Stimulated activated CD4-positive, alpha-beta T cell treated with anti-CD3 and anti-CD28 coated beads, Interleukin-15, amount 100 ng/mL, for 48 hours (primary cell): ENCODE measurements at places on chromosomes 1 and 21.

DNA sequence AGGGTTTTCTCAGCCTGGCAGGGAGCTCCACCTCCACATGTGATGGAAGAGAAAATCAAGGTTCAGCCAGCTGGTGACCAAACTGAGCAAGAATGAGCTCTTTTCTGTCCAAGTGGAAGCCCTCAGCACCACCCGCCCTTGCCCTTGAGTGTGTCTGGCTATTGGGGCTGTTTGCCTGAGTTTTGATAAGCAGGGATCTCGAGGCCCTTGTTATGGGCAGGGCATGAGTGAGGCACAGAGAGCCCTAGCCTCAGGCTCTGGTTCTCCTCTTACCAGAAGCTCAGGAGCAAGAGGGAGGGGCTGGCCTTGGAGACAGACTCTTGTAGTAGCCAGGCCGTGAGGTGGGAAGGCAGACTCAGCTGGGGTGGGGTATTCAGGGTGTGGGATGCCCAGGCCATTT, 37.5 kb upstream of the ARF1 start:
- DNase-seq, result no peak

DNA sequence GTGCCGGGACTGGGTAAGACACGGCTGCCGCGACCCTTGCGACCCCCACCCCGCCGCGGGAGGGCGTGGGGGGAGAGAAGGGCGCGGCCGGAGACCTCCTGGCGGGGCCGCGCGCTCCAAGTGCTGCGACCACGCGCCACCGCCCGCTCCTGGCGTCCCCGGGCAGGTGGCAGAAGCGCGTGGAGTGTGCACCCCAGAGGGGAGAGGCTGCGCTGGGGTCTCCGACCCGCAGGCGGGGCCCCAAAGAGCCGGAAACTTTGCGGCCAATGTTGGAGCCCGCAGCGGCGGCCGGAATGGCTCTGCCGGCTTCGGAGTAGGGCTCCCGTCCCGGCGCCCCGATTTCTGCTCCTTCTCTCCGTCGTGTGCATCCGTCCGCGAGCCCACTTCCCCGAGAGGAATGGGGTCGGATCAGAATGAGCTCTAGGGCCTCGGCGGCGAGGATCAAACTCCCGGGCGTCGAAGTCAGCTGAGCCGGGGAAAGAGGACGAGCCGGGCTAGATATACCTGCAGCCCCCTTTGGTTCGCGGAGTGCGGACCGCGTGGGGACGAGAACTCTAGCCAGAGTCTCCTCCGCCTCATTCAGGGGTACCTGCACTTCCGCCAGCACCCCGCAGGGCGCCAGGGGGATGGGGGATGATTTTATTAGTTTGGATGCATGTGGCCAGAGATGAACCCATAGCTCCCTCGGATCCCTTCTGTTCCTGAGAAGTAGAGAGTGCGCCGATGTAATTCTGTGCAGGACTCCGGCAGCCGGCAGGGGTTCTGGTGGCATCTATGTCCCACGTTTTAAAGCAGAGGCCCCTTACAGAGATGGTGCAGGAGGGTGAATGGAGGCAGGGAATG, 751 bp downstream of the STUM start:
- no peak for DNase-seq

- DNase-seq, result no peak
Observed at GRCh38 chr1:235864469-235864868, 2.2 kb downstream of the LYST start.

DNA sequence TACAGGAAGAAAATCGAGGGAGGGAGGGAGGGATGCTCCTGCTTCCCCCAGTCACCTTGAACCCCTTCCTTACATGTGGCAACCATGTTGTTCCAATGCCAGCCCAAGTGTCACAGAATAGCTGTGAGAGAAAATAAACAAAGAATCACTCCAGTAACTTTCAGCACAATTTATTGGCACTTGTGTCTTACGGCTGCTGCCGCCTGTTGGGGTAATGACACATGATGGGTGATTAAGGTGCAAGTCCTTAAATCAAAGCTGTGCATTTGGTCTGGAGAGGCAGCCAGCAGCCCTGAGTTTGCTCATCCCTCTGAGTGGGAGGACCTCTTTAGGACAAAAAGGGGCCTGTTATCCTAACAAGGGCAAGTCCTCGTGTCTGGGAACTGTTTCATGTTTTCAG, 377.7 kb downstream of the PCP4 start:
- DNase-seq, result no peak

DNA sequence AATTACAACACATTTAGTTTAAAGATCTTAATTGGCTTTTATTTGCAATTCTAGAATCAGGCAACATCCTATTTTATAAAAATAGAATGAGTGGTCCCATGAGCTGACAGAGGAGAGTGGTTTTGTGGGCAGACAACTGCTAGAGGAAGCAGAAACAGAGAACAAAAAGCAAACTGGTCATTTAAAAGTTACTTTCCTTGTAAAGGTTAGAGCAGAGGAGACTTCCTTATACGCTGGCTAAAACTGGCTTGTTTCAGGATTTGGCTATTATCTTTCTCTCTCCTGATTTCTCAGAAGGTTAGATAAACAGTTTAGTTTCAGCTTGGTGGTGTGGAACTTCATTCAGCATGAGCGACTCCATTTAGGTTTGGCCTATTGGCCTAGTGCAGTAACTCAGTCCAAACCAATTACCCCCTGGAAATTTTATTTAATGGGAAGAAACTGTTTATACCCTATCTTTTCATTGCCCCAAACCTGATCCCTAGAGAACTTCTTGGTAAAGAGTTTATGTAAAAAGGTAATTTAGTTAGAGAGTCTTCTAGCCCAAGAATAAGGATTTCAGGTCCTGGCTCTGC, 32.2 kb upstream of the IL20 start:
- no peak for DNase-seq

GRCh38 chr1:25643929-25644328, 27.3 kb downstream of the MAN1C1 start:
- no peak for DNase-seq

GRCh38 chr21:30234643-30235042, 18.7 kb upstream of the CLDN8 start:
- no peak for DNase-seq

- no peak for DNase-seq
Observed at GRCh38 chr1:198969981-198970380, 331.1 kb downstream of the PTPRC start.

- no peak for DNase-seq
Observed at GRCh38 chr1:9438431-9439073, 100.7 kb upstream of the SLC25A33 start.

- peak; percentile 44 for DNase-seq
Observed at GRCh38 chr21:31132574-31133242, 94.4 kb upstream of the KRTAP19-8 start.

- no peak for DNase-seq
Observed at GRCh38 chr1:209743145-209743482, 12.7 kb upstream of the TRAF3IP3 start.

DNA sequence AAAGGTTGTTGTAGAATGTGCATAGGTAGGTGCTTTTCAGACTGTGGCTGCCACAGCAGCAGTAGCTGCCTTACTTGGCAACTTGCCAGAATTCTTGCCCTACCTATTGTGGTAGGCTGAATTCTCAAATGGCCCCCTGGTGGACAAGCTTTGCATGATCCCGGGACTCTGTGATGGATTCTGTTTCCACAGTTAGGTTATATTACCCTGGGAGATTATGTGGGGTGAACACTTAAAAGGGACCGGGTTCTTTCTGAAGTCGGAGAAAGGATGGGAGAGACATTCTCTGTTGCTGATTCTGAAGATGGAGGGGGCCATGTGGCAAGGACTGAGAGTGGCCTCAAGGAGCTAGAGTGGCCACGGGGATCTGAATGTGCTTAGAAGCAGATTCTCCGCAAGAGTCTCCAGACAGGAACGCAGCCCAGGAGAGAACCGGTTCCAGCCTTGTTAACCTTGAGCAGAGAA, 32.1 kb upstream of the KCNE1 start:
- DNase-seq, result peak; percentile 32

GRCh38 chr1:57423656-57424211, at the start of gene DAB1:
Gene DAB1 (minus strand): TSS chr1:57424060. CDS start chr1:57291030, 133,030 bp downstream.
- DNase-seq, result no peak

- DNase-seq, result no peak
Observed at GRCh38 chr1:83087851-83088250, 911.1 kb downstream of the TTLL7 start.

DNA sequence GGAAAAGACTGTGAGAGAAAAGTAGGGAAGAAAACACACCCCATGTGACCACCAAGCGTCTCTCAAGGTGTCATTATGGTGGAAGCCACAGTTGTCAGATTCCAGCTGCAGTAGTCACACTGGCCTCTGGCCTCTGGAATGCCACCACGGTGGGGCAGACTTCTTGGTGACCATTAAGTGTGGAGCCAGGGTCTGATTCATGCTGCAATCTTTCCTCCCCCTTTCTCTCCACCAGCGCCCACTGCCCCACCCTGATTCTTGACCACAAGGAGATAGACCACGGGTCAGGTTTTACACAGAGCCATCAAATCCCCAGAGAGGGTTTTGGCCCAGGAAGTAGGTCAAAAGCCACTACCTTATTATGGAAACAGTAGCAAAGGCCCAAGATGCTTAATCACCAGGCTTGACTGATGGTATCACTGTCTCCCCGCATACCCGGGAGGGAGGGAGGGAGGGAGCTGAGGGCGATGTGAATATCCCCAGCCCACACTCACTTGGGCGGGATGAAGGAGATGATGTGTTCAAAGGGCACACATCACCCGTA, 52.7 kb upstream of the GRHL3 start:
- no peak for DNase-seq

DNA sequence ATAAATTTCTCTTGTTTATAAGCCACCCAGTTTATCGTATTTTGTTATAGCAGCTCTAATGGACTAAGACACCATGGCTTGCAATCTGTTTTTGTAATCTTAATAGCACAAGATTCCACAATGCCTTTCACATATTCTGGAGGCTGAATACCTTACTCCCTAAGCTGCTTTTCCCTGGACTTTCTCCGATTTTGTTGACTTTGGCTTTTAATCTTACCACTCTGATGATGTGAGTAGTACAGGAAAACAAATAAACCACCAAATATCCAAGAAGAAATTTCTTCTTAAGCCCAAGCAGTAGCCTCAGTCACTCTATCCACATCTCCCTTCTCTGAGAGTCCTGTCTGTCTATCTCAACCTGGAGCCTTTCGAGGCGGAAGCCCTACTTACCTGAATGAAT, 838.6 kb downstream of the LTN1 start:
- DNase-seq, result no peak

DNA sequence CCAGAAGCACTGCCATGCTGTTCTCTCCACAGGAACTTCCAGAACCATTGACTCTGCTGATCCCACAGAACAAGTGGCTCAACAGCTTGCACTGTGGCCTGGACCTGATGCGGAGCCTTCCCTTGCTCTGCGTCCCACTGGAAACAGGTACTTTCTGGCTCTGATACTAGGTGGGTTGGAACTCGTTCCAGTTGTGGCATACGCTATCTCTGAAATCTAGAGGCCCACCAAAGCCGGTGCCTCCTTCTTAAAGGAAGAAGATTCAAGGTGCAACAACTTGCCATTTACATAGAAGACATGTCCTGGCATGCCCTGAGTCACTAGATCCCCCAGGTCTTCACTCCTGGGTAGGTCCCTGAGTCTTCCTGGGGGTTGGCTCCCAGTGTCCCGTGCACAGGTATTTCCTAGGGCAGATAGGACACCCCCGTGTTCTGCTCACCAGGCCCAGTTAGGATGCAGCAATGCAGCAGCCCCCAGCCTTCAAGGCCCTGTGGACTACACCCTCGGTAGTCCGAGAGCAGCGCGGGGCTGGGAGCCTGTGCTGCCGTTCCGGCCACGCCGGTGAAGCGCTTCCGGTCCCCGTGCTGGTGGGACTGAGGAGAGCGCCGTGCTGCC, 10.8 kb upstream of the PCBP3 start:
- DNase-seq, result no peak

GRCh38 chr21:15022608-15023261, 42.1 kb downstream of the NRIP1 start:
- DNase-seq, result no peak

GRCh38 chr1:151130987-151131586, 15.3 kb downstream of the SEMA6C start:
- peak; percentile 84 for DNase-seq
